ENCODE measurements at places on chromosomes 6 and 20. TPM values are rescaled to one million over a fixed set of nuclear protein-coding genes. Genes with fewer than 3 reads are reported as not detected.

GRCh38 chr20:46089167-46089416, 670 bp downstream of the NCOA5 start:
- peaks cover 41% of the 10 kb centered on the region for H3K4me1 ChIP-seq
- H3K27me3 ChIP-seq, result no peaks in the 10 kb centered on the region
- DNase-seq, result no peak

DNA sequence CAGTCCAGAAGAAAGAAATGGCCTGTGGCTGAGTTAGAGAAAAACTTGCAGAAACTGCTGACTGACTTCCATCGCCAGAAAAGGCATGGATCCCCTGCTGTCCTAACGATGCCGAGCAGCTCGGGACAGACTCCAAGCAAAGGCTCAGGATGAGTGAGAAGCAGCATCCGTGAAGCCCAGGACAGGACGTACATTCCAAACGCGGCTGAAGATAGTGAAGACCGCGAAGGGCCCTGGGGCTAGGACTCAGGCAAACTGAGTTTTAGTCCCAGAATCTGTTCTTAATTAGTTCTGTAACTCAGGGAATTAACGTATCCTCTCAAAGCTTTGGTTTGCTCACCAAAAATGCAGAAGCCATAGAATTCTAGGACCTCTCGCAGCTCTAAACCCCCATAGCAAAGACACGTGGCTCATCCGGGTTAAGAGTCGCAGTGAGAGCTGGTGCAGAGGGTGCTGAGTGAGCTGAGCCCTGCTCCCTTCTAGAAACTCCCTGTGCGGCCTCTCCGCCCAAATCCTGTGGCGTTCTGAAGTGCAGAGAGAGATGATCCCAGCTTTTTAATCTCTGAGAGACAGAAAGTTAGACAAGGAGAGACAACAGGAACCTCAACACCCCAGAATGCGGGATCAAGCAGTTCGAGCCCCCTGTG, 132.9 kb upstream of the THBS2 start:
- no peak for DNase-seq
- H3K27me3 ChIP-seq, result no peaks in the 10 kb centered on the region
- peaks cover 14% of the 10 kb centered on the region for H3K36me3 ChIP-seq
- H3K4me1 ChIP-seq, result peaks cover 6% of the 10 kb centered on the region
- H3K4me3 ChIP-seq, result no peak overlapping the region

GRCh38 chr6:116003668-116004067, 57.0 kb downstream of the FRK start:
- H3K4me3 ChIP-seq, result no peak overlapping the region
- no peak overlapping the region for H3K27ac ChIP-seq
- no peak for DNase-seq
- H3K27me3 ChIP-seq, result no peaks in the 10 kb centered on the region

DNA sequence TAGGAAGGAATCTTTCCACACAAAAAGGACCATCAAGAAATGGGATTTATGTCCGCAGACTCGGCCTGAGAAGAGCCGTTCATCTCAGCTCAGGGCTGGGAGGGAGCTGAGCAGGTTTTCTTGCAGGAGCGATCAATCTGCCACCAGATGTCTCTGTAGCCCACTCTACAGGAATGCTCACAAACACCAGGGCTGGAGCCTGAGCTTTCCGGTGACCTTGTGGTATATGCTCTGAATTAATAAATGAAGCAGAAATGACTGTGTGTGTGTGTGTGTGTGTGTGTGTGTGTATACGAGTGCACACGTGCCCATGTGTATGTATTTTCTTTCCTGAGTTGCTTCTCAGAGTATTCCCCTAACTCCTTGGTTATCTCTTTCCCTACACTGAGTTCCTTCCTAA, 12.0 kb downstream of the CD83 start:
- H3K36me3 ChIP-seq, result peaks cover 2% of the 10 kb centered on the region
- peaks cover 19% of the 10 kb centered on the region for H3K4me1 ChIP-seq
- no peaks in the 10 kb centered on the region for H3K27me3 ChIP-seq
- no peak overlapping the region for H3K4me3 ChIP-seq
- peak overlapping the region; percentile 83 for H3K27ac ChIP-seq
- peak; percentile 30 for DNase-seq

DNA sequence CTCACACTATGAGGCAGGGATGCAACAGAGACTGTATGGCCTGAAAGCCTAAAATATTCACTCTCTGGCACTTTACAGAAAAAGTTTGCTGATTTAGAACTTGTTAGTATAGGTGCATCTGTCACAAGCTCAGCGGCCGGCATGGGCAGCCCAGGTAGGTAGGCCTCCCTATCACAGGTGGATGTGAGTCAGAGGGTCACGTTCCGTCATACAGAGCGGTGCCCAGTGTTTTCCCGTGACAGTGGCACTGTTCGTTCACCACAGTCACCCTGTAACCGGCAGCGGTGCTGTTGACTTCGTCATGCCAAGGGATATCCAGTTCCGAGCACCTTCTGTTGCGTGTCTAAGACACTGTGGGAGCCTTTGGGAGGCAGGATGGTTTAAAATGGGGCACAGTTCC, 32.9 kb upstream of the PXDC1 start:
- DNase-seq, result no peak
- H3K36me3 ChIP-seq, result no peaks in the 10 kb centered on the region
- H3K4me1 ChIP-seq, result no peaks in the 10 kb centered on the region
- no peak overlapping the region for H3K27ac ChIP-seq

DNA sequence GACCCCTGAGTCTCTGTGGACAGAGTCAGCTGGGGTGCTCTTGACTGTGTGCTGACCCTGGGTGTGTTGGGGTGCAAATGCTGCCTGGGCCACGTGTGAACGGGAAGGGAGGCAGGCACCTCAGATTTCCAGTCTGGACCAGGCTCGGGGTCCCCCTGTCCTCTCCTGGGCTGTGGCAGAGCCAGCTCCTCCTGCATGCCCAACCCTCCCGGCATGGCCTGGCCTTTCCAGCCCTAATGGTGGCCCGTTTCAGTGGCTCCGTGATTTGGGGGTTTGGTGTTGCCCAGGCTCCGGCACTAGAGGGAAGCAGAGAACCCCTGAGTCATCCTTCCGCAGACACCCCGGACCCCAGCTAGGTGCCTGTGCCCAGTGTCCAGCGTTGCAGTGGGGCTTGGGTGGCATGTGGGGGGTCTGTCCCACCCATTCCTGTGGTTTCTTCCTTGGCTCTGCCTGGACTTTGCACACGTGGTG, 9.1 kb downstream of the RBM38 start:
- H3K27me3 ChIP-seq, result no peaks in the 10 kb centered on the region
- peaks cover 3% of the 10 kb centered on the region for H3K36me3 ChIP-seq
- peaks cover 30% of the 10 kb centered on the region for H3K4me1 ChIP-seq
- no peak for DNase-seq

GRCh38 chr6:37321516-37322415, 32.0 kb upstream of the RNF8 start:
- no peaks in the 10 kb centered on the region for H3K27me3 ChIP-seq
- DNase-seq, result no peak
- peaks cover 3% of the 10 kb centered on the region for H3K36me3 ChIP-seq
- peak overlapping the region; percentile 38 for H3K27ac ChIP-seq

DNA sequence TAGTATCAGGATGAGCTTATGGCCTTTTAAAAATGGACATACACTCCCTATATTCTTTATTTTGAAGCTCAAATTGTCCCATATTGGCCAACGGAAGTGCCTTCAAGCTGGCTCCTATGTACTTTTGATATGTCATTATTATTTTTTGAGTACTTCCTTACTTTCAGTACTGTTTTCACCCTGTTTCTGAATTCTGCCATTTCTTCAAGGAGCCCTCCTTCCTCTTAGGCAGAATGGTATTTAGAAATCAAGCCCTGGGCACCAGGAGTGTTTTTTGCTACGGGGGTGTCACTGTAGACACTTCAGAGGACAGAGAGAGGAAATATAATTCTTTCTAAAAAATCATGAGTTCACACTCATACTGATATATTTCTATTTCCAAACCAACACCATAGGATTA, 5.5 kb upstream of the MYLK4 start:
- H3K4me1 ChIP-seq, result peaks cover 9% of the 10 kb centered on the region
- peaks cover 11% of the 10 kb centered on the region for H3K27me3 ChIP-seq
- H3K27ac ChIP-seq, result no peak overlapping the region
- DNase-seq, result no peak
- H3K4me3 ChIP-seq, result no peak overlapping the region
- no peaks in the 10 kb centered on the region for H3K36me3 ChIP-seq

PSMB1 gene
- total RNA-seq, result 175 TPM

- peaks cover 13% of the 10 kb centered on the region for H3K4me1 ChIP-seq
- no peak overlapping the region for H3K4me3 ChIP-seq
- no peaks in the 10 kb centered on the region for H3K27me3 ChIP-seq
- H3K27ac ChIP-seq, result no peak overlapping the region
These were observed 171.5 kb upstream of the C6orf118 start for GRCh38 chr6:165480916-165481315.

- no peak overlapping the region for H3K27ac ChIP-seq
- no peak overlapping the region for H3K4me3 ChIP-seq
- H3K4me1 ChIP-seq, result peaks cover 9% of the 10 kb centered on the region
- H3K27me3 ChIP-seq, result no peaks in the 10 kb centered on the region
These were observed 1.7 kb upstream of the SLC22A2 start for GRCh38 chr6:160260367-160260766.

- H3K4me3 ChIP-seq, result peak within 1 kb of the TSS; percentile 81
- H3K27me3 ChIP-seq, result peaks cover 84% of the 10 kb centered on the region
- peaks cover 7% of the 10 kb centered on the region for H3K4me1 ChIP-seq
- no peaks in the 10 kb centered on the region for H3K36me3 ChIP-seq
- no peak within 1 kb of the TSS for H3K27ac ChIP-seq
These were observed at the start of gene SLC22A3 for GRCh38 chr6:160348223-160349019. Gene SLC22A3, plus strand, starts transcription at chr6:160348378. Its CDS starts 42 bp downstream, at chr6:160348420.

NDUFAF4 gene
- total RNA-seq, result 47.3 TPM

GRCh38 chr6:41696788-41697187, 38.6 kb downstream of the TFEB start:
- H3K27me3 ChIP-seq, result peaks cover 2% of the 10 kb centered on the region
- H3K36me3 ChIP-seq, result no peaks in the 10 kb centered on the region
- no peak overlapping the region for H3K4me3 ChIP-seq
- no peak for DNase-seq

SLC22A23 gene
- total RNA-seq, result 12.5 TPM

DNA sequence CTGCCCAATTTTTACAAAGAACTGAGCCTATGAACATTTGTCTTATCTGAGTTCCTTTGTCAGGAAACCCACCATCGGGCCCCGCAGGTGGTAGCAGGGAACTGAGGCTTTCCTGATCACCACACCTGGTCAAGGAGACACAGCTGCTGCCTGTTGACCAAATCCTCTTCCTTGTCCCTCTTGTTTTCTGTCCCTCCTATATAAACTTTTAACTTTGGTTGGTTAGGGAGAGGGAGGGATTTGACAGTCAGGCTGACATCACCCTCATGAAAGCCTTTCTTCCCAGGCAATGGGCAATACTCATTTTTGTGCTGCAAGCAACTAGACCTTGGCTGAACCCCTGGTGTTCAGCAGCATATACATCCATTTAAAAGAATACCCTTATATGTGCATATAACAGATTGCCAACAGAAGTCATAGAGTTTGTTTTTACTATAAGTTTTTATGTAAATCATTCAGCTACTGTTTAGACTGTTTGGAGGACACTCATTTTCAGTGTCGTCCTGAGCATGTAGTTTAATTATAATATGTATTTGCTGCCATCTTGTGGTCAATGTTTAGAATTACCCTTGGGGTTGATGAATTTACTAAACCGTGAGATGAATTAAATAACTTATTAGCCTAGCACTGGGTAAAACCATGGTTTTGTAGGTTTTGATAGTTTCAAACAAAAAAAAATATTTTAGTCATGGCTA, 17.0 kb downstream of the CRISP1 start:
- H3K27me3 ChIP-seq, result no peaks in the 10 kb centered on the region
- no peak overlapping the region for H3K27ac ChIP-seq
- DNase-seq, result no peak

DNA sequence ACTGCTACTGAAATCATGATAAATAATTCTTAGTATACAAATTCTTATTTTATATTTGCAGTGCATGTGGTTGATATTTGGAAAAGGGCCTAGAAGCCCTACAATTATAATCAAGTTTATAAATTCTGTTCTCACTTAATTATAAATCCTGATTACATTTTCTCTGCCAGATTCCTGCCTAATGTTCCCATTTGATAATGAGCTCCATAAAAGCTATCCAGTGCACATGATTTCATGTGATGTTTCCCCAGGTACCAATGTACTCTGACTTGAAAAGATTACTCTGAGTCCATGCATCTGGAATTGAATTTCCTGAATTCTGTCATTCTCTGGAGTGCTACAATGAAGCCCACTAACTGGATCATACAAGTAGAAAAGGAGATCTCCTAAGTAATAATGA, 292.2 kb downstream of the FRK start:
- H3K27ac ChIP-seq, result no peak overlapping the region
- H3K4me3 ChIP-seq, result no peak overlapping the region
- no peaks in the 10 kb centered on the region for H3K4me1 ChIP-seq
- H3K36me3 ChIP-seq, result no peaks in the 10 kb centered on the region
- H3K27me3 ChIP-seq, result no peaks in the 10 kb centered on the region

ELOVL4 gene
- 10.1 TPM for total RNA-seq

- H3K4me3 ChIP-seq, result peak overlapping the region; percentile 90
- no peak for DNase-seq
- H3K36me3 ChIP-seq, result peaks cover 5% of the 10 kb centered on the region
- no peak overlapping the region for H3K27ac ChIP-seq
- peaks cover 51% of the 10 kb centered on the region for H3K4me1 ChIP-seq
These were observed 7.0 kb upstream of the ZKSCAN8 start for GRCh38 chr6:28134716-28135115.

GRCh38 chr6:152404936-152405595, 232.1 kb downstream of the SYNE1 start:
- DNase-seq, result no peak
- no peaks in the 10 kb centered on the region for H3K27me3 ChIP-seq
- no peak overlapping the region for H3K4me3 ChIP-seq

RNF217 gene
- 8.4 TPM for total RNA-seq

- no peaks in the 10 kb centered on the region for H3K27me3 ChIP-seq
- H3K36me3 ChIP-seq, result peaks cover 3% of the 10 kb centered on the region
- DNase-seq, result no peak
- H3K4me3 ChIP-seq, result no peak overlapping the region
These were observed 208.3 kb downstream of the TAF4 start for GRCh38 chr20:61857414-61857775.

GRCh38 chr6:157952861-157953351, 28.8 kb upstream of the SYNJ2 start:
- H3K4me1 ChIP-seq, result no peaks in the 10 kb centered on the region
- DNase-seq, result no peak
- H3K36me3 ChIP-seq, result peaks cover 19% of the 10 kb centered on the region
- H3K4me3 ChIP-seq, result no peak overlapping the region

- H3K27me3 ChIP-seq, result no peaks in the 10 kb centered on the region
- no peak overlapping the region for H3K4me3 ChIP-seq
- no peaks in the 10 kb centered on the region for H3K36me3 ChIP-seq
- DNase-seq, result peak; percentile 12
These were observed 351.2 kb downstream of the CDC5L start for GRCh38 chr6:44738601-44739146.

- peaks cover 21% of the 10 kb centered on the region for H3K4me1 ChIP-seq
- H3K36me3 ChIP-seq, result peaks cover 5% of the 10 kb centered on the region
- no peak for DNase-seq
- no peak overlapping the region for H3K4me3 ChIP-seq
- H3K27ac ChIP-seq, result no peak overlapping the region
These were observed 40.6 kb downstream of the NOL7 start for GRCh38 chr6:13655700-13656099.

CD164 gene
- total RNA-seq, result 73.1 TPM

Measured in neural crest cell (in vitro differentiated cells).